NCI-H2171 treated with DMSO at 0.1 percent for 48 hours (cell line): ENCODE measurements at places on chromosomes 4 and X.

DNA sequence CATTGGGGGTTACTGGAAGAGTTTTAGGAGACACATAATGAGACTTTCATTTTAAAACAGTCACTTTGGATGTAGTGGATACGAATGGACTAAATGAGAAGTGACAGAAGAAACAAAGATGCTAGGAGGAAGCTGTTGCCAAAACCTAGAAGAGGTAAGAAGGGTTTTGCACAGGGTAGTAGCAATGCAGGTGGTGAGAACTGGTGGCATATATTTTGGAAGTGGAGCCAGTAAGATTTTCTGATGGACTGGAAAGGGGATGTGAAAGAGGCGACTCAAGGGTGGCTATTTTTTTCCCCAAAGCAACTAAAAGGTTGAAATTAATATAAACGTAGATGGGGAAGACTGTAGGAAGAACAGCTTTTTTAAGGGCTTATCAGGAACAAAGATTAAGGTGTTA lies 462.0 kb downstream of the IL15 start:
- no peak for DNase-seq

- DNase-seq = no peak
Observed at GRCh38 chr4:103156106-103156505, 42.0 kb downstream of the CENPE start.

GRCh38 chr4:107619066-107619465 lies 101.0 kb downstream of the PAPSS1 start:
- DNase-seq = no peak

- DNase-seq = no peak
Observed at GRCh38 chrX:104430742-104431119, 135.3 kb upstream of the IL1RAPL2 start.

DNA sequence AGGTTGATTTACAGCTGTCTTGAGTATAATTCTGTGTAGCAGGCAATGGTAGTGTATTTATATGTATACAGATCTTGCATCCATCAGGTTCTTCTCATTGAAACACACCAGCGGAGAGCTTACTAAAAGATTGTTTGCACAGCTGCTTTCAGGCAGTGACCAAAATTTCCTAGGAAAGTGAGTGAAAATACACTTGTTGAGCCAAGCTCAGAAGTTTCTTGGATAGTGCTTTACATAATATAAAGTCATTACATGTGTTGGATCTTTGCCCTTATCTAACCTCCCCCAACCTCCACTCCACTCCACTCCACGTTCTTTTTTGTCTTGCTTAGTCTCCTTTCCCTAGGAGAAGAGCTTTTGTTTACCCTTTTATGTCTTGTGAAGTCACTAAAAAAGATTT lies 34.1 kb downstream of the CNKSR2 start:
- no peak for DNase-seq

DNA sequence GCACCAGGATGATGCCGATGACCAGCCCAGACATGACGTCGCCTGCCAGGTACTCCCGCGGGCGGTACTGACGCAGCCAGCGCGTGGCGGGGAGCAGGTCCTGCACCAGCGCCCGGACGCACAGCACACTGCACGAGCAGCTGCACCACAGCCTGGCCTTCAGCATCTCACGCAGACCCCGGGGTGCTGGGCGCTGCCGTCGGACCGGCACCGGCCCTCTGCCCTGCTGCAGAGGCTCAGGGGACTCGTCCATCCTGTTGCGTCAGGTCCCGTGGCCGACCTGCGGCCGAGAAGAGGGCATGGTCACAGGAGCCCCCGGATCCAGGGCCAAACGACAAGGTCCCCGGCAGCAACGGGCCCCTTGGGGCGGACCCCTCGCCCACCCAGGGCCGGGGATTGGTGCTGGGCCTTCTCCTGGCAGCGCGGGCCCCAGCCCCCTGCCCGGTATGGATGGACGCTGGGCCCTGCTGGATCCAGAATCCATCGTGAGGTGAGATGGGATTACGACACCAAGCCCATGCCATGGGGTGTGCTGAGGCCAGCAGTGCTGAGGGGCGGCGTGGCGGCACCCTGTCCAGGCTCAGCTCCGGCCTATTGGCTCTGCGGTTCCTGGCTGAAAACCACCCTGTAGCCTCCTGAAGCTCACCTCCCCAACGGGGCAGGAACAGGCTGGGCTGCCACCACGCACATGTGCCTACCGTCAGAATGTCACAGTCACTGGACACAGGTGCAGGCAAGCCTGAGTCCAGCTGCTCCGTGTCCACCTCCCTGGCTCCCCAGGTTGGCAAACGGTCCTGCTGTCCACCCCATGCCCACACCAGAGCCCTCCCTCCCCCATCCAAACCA lies 1.5 kb downstream of the SLC26A1 start:
- no peak for DNase-seq

- DNase-seq = peak; percentile 31
Observed at GRCh38 chrX:46554942-46555341, 9.7 kb upstream of the ZNF674 start.

DNA sequence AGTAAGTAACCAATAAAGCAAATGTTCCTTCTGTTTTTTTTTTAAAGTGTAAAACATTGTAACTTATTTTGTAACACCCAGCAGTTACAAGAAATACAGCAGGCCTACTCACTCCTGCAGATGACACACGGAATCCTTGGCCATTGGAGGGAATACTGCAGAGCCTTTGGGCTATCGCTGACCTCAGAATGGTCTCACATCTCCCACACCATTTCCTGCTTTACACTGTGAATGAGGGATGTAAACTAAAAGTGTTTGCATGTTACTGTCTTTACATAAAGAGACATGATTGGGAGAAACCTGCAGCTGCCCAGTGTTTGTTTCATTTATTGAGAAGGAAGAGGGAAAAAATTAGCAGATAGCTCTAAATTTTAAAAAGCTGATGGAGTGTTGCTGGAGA lies 64.1 kb downstream of the USP46 start:
- DNase-seq = no peak

DNA sequence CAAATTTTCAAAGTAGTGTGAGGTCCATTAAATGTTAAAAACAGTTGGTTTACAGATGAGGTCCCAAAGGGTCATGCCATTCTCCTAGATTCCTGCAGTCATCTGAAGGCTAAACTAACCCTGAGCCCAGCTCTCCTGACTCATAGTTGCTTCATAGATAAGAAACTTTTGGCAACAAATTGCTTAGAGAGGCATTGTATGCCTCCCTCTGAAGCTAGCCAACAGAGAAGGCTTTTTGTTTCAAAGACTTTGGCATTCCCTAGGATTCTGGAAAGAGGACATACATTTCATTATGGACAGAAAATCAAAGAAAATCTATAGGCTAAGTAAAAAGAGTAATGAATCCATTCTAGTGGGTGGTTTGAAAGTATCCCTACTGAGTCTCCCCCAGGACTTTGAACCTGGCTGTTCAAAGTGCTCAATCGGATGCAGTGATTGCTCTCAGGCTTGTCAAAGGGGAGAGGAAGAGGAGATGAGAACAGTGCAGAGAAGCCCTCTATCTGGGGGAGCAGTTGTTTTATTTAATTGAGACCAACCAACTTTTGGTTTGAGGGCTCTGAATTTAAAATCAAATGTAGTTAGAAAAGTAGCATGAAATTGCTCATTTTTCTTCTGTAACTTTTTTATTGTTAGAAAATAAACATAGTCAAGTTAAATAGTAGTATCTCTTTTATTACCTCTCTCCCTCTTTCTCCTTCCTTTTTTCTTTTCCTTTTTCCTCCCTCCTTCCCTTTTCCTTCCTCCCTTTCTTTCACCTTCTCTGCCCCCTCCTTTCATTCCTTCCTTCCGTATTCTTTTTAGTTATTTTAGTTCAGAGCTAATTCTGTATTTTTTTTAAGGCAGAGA lies 72.3 kb upstream of the ZNF518B start:
- DNase-seq = no peak

GRCh38 chr4:95601356-95601755 lies 52.6 kb upstream of the UNC5C start:
- no peak for DNase-seq

DNA sequence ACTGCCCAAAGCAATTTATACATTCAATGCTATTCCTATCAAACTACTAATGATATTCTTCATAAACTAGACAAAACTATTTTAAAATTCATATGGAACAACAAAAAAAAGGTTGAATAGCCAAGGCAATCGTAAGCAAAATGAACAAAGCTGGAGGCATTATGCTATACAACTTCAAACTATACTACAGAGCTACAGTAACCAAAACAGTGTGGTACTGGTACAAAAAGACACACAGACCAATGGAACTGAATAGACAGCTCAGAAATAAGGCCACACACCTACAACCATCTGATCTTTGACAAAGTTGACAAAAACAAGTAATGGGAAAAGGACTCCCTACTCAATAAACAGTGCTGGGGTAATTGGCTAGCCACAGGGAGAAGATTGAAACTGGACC lies 67.0 kb downstream of the FGF16 start:
- DNase-seq = no peak

DNA sequence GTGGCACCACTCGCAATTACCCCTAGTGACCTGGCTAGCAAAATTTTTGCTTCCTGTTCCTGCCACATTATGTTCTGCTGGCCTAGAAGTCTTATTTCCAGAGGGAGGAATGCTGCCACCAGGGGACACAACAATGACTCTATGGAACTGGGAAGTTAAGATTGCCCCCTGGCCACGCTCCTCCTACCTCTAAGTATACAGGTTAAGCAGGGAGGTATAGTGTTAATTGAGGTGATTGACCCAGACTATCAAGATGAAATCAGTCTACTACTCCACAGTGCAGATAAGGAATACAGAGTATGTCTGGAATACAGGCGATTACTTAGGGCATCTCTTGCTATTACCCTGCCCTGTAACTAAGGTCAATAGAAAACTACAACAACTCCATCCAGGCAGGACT lies 48.8 kb upstream of the SMARCAD1 start:
- no peak for DNase-seq

DNA sequence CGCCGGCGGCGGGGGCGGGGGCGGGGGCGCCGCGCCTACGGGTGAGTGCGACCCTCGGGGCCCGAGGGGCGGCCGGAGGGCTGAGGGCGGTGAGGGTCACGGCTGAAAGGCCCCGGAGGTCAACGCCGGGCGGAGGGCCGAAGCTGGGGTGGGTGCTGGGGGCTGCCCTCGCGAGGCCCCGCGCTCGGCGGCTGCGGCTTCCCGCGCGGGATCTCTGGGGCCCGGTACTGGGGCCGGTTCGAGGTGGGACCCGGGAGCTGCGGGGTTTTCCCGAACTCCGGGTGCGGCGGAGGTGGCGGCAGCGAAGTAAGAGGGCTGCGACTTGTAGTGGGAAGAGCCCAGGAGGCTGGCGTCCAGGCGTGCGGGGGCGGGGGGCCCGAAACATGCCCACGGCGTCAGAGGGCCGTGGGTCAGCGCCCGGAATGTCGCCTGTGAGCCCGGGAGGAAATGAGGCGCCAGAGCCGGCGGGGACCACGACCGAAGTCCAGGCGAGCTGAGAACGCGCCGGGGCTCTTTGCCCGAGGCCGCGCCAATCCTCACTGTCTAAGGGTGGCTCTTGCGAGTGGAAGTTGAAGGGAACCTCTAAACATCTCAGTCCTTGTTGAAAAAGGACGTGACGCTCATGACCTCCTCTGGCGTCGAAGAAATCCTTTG lies 407 bp downstream of the IL13RA1 start:
- no peak for DNase-seq

DNA sequence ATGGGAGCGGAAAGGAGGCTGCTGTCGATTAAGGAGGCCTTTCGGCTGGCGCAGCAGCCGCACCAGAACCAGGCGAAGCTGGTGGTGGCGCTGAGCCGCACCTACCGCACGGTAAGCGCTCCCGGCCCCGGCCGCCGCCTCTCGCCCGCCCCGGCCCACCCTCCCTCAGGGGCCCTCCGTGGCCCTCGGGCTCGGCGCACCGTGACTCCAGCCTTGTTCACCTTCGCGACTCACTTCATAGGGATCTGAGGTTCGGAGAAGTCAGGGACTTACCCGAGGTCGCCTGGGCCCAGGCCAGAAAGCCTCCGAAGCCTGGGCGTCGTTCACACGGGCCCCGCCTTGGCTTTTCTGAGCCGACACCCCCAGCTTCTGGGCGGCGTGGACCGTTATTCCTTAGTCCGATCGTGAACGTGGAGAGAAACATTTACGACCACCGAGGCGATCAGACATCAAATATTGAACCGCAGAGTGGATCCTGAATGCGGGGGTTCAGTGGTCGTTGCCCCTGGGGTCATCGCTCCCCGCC lies 362 bp downstream of the NCAPG start:
- DNase-seq = no peak

DNA sequence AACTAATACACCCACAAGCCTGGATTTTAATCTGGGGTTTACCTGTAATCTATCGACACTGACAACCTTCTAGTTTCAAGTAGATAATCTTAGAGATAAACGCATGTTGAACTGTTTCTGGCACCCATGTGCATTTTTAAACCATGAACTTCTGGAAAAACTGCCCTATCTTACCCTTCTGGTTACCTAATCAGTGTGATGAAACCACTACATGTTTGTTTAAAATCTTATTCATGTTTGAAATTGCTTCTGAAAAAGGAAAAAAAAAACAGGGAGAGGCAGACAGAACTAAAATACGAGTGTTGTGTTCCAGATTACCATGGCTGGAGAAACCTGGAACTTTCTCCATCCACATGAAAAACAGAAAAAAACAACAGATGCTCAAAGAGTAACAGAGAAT lies 139.3 kb downstream of the MID1IP1 start:
- DNase-seq = no peak

DNA sequence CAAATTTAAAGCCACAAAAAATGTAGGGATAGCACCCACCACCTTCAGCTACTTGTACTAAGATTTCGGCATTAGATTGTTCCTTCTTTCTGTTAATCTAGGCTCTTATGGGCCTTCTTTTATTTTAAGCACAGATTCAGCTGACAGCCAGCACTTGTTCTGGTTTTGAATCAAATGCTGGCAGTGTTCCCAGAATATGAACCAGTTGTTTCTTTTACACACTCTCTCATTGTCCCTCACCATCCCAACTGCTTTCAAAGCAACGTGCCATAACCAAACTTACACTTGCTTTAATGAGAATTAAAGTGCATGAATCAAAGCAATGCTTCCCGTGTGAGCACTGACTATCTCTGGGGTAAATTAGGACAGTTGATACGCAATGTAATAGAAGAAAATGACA lies 744.5 kb upstream of the FAM241A start:
- DNase-seq = peak; percentile 19

DNA sequence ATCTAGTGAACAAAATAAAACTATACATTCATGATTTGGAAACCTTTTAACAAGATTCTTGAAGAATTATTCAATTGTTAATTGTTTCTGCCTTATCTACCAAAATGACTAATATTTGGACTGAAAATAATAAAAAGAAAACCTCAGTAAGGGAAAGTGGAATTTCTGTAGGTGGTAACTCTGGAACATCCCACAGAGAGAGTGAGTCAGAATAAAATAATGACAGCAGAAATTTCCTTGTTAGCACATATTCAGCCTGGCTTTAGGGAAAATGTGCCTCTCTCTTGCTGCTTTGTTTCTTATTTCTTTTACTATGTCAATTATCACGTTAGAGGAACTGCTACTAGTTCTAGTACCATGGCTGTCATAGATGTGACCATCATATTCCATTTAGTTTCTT lies 421.5 kb upstream of the GNPDA2 start:
- no peak for DNase-seq

DNA sequence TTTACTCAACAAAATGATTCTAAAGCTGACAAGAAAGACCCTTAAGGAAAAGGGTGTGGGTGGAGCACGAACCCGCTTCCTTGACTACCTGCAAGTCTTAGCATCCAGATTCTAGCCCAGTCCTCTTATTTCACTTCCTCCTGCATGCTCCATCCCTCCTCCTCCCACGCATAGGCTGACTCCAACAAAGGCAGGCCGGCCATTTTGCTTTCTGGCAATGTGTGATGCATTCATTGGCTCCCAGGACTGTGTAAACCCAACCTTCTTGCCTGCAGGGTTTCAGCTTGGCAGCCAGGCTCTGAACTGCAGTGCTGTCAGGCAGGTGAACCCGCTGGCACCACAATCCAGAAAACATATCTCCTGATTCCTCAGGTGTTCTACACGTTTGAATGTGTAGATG lies 39.3 kb downstream of the RTL9 start:
- no peak for DNase-seq
